ENCODE measurements at places on chromosomes 16 and 17.
A peak's percentile ranks its signal among the peaks of the same experiment; 100 is the strongest.

GRCh38 chr16:56885446-56886162, 20.6 kb downstream of the SLC12A3 start:
- DNase-seq, result no peak

- no peak for DNase-seq
Measured at GRCh38 chr16:88453611-88454522, 787 bp downstream of the ZFPM1 start.

DNA sequence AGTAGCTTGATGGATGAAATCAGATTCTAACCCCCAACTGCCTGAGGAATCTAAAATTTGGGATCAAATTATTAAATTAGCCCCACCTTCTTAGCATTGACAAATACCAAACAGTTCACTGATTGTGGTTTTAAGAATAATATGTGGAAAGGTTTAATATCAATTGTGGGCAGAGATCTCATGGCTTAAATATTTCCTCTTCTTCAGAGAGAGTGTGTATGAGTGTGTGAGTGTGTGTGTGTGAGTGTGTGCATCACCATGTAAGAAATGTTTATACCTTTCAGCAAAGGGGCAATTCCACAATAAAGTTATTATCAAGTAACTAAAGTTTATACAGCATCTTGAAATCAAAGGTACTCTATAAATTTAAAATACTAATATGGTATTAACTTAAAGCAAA, 3.2 kb downstream of the SMURF2 start:
- no peak for DNase-seq

- no peak for DNase-seq
Measured at GRCh38 chr17:66281661-66282369, 20.6 kb upstream of the PRKCA start.

GRCh38 chr16:20026361-20027072, 47.2 kb downstream of the GPR139 start:
- DNase-seq, result no peak

- no peak for DNase-seq
Measured at GRCh38 chr17:21385281-21385845, 9.2 kb downstream of the KCNJ12 start.

DNA sequence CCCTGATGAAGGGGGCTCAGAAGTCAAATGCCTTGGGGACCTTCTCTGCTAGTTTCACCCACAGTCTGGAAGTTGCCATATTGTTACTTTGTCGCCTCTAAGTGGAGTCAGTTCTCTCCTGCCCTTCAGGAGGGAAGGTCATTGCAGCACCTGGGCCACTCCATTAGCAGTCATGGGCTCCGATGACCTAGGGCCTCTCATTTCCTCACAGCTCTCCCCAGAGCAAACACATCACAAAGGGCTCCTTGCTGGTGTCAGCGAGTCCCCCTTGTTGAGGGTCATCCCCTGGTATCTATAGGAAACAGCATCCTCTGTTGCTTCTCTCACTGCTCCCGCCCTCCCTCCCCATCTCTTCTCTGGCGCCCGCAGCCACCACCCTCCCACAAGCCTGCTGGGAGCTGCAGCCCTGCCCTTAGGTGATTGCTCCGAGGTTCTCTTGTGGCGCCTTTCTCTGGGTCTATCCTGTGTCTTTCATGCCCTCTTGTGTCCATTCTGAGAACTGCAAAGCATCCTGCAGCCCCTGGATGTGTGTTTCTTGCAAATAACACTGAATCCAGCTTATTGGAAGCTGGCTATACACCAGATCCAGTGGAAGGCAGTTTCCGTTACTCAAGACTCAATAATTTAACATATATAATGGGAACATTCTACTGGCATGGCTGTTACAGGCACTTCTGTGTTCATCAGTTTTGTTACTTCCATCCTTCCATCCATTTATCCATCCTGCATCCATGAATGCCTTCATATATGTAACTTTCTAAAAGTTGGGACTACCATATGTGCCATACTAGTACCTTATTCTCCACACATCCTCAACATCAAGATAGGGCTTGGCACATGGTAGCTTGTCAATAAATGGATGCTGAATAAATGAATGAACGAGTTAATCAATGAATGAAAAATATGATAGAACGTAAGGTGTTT, 21.2 kb downstream of the PDILT start:
- DNase-seq, result peak; percentile 8

DNA sequence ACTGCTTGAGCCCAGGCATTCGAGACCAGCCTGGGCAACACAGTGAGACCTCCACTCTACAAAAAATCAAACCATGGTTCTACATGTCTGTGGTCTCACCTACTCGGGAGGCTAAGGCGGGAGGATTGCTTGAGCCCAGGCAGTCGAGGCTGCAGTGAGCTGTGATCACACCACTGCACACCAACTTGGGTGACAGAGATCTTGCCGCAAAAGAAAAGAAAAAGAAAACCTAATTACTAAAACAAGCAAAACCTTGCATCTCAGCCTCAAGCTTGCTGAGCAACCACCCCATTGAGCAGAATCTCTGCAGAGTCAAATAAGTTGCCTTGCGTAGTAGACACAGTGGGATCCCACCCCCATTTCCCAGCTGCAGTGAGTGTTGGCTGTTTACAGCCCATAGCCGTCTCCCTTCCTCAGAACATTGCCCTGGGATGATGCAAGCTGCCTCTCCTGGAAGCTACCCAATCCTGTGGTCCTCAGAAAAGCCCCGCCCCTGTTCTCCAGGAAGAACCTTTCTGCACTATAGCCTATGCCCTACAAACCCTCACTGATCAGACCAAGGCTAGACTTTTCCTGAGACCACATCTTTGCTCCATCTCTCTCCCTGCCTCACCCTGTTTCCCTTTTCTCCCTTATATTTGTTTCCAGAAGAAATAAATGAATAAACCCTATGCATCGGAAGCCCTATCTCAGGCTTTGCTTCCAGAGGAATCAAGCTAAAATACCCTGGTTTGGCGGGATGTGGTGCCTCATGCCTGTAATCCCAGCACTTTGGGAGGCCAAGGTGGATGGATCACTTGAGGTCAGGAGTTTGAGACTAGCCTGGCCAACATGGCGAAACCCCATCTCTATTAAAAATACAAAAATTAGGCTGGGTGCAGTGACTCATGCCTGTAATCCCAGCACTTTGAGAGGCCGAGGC, 16.7 kb upstream of the ERN2 start:
- no peak for DNase-seq

DNA sequence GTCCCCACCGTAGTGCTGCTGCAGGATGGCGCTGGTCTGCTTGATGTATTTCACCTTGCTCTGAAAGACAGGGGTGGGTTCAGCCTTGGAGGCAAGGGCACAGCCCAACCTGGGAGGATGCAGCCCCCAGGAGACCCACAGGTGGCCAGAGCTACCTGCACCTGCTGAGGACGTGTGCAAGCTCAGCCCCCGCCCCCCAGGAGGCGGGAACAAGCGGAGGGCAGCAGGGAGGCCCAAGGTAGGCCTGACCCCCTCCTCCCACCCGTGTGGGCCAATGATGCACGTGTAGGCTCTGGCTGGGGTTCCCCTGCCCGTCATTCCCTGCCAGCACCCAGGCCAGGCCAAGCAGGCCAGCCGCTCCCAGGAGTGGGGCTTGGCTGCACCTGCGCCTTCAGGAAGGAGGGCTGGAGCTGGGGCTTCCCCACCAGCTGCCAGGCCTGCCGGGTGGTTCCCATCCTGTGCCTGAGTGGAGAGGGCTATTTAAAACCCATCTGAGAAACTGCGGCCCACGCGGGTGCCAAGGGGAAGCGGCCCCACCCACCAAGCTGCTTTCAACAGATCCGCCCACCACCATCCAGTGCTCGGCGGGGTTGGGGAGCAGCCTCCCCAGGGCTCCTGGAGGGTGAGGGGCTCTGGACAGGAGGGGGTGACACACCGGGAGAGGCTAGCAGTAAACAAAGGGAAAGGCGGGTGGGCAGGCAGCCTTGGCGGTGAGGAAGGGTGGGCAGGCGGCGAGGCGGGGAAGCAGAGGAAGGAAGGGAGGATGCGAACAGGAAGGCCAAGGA, 3.8 kb downstream of the NTHL1 start:
- no peak for DNase-seq

- no peak for DNase-seq
Measured at GRCh38 chr17:69485251-69485661, 70.8 kb downstream of the MAP2K6 start.

- DNase-seq, result no peak
Measured at GRCh38 chr16:88428616-88429386, 24.3 kb upstream of the ZFPM1 start.

- DNase-seq, result no peak
Measured at GRCh38 chr17:60094754-60095153, 16.0 kb upstream of the HEATR6 start.

DNA sequence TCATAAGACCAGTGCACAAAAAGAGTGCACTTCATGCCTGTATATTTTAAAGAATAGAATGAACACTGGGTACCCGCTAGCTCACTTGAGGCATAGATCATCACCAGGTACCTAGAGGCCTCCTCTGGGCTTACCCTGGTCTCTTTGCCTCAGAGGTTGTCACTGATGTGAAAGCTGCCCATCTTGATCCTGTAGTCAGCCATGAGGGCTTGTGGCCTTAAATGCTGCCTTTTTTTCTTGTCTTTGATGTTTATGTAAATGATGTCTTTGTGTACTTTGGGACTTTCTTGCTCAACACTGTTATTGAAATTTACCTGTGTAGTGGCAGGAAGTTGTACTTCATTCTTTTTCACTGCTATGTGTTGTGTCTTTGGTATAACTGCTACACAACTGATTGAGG, 26.8 kb upstream of the SLC5A10 start:
- no peak for DNase-seq

GRCh38 chr16:1510941-1511351, 17.8 kb downstream of the TELO2 start:
- DNase-seq, result no peak

DNA sequence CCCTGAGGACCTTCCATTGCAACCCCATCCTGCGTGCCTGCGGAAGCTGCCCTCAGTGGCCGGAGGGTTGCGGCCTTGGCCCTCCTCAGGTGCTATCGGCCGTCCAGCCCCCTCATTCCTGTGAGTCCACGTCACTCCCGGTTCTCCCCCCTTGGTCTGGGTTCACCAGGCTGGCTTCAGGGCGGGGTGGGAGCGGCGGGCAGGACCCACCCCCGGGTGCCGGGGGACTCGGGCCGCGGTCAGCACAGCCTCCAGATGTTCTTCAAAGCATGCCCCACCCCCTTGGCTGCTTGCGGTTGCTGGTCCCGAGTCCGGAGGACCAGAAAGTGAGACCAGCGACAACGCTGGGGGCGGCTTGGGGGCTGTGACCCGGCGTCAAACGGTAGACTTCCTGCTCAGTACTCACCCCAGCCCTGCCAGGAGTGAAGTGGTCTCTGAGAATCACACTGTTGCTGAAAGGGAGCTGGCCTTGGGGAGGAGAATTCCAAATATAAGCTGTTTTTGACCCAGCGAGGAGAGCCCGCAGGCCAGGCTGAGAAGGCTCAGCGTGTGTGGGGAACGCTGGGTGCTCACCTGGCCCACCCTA, 4.5 kb downstream of the ZNF469 start:
- DNase-seq, result no peak

- DNase-seq, result no peak
Measured at GRCh38 chr16:49019831-49020230, 261.8 kb downstream of the CBLN1 start.

DNA sequence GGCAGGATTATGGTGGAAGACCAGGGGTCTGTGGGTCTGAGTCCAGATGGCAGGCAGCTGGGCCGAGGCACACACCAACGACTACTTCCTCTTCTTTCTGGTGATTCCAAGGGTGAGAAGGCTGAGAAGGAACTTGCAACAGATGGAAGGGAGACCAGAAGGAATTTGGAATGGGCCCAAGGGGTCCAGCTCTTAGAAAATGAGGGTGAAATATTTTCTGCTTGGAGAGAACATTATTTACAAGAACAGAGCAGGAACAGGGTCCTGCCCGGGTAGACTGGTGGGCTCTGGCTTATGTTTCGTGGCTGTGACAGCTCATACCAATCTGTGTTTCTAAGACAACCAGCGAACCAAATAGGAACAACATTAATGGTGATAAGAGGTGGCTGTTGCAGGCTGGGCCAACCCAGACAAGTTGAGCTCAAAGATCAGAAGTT, 36.6 kb downstream of the CCDC42 start:
- peak; percentile 15 for DNase-seq

DNA sequence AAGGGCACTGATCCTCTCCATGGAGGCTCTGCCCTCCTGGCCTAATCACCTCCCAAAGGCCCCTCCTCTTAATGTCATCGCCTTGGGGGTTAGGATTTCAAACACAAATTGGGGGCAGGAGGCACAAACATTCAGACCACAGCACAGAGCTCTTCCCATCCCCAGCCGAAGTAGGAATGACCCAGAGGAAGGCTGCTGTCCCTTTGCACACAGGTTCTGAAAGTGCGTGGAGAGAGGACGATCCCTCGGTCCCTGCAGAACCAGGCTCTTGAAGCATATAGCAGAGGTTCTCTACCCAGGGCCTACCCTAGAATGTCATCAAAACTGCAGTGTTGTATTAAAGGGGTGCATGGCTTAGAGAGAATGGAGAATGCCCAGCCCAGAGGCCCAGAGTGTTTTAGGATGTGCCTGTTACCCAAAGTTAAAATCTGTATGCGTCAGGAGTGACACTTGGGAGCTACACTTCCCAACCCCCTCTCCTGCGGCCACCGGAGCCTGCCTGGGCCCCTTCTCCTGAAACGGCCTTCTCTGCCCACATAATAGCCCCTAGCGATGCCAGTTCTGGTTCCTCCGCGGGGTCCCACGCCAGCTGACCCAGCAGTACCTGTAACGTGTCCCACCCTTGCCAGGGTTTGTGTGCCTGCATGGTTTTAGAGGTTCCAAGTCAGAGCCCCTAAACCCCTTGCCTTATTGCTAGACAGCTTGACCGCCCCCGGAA, 159.5 kb upstream of the CACNG5 start:
- no peak for DNase-seq

GRCh38 chr17:40448639-40449261, 5.5 kb downstream of the IGFBP4 start:
- DNase-seq, result no peak

DNA sequence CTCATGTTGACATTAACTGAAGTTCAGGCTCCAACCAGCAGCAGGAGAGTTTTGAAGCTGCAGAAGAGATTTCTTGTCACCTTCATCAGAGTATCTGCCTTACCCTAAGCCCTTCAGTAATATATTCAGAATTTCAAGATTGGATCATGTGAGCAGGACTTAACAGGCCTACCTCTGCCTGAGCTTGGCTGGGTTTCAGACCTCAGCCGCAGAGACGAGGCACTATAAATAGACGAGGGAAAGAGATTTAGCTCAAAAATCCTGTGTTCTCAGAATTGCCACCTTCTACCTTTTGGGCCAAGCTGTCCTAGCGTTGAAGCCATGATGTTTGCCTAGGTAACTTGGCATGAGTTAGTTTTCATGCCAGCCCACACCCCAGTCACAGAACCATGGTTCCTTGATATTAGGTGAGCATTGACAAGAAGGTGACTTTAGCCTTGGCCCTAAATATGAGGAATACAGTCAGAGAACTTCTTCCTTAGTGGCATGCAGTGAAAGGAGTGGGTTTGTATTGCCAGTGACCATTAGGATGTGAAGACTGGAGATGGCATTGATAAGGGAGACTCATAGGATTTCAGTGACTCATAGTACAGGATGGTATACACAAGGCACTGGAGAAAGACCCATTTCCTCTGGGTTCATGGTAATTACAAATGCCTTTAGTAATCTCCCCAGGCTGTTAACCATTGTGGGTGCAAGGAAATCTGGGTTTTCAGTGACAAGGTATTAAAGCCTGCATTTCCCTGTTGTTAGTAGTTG, 224.3 kb downstream of the MSI2 start:
- DNase-seq, result no peak

GRCh38 chr16:23025692-23026307, 123.5 kb downstream of the USP31 start:
- no peak for DNase-seq

Data from thoracic aorta (tissue), 2 donors.